ENCODE measurements at places on chromosomes 2 and 18.

DNA sequence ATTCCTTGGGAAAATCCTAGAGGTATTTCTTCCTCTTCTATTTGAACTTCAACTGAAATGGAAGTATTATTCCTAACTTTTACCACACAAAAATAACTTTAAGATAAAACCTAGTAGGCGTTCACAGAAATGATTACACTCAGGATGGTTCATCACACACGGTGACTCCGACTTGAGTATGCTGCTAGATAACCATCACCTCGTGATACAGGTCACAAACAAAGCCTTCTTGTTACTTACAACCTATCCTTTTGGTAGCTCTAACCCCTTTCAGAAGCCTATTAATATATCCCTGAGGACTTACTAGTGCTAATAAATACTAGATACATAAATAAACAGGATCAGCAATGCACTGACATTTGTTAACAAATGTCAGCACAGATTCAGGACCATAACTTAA lies 101.0 kb upstream of the DNER start:
- DNase-seq = no peak

DNA sequence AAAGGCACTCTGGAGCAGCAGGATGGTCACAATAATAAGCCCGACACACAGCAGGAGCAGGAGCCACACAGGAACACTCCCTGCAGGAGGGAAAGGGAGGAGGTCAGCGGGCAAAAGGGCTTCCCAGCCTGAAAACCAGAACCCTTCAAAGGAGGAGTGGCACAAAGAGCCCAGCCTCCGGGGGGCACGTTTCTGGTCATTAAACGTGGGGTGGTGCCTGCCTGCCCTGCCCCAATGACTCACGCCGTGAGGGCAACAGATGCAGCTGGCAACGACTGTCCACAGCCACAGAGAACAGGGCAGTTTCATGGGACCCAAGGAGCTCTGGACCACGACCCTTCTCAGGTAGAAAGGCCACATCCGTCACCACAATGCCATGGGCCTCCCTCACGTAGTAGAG lies 3.0 kb downstream of the PREB start:
- DNase-seq = no peak

- no peak for DNase-seq
Observed at GRCh38 chr18:24246143-24246542, 107.3 kb downstream of the CABYR start.

DNA sequence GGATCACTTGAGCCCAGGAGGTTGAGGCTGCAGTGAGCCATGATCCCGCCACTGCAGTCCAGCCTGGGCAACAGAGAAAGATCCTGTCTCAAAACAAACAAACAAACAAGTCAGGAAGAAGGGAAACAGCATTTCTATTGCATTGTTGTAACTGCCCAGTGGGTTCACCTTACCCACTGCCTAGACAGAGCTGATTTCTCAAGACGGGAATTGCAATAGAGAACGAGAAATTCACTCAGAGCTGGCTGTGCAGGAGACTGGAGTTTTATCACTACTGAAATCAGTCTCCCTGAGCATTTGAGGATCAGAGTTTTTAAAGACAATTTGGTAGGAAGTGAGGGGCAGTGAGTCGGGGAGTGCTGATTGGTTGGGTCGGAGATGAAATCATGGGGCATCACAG lies 24.2 kb upstream of the RTTN start:
- DNase-seq = no peak

- no peak for DNase-seq
Observed at GRCh38 chr2:191715471-191715870, 37.5 kb downstream of the NABP1 start.

GRCh38 chr18:26545335-26546123 lies 2.8 kb downstream of the KCTD1 start:
- DNase-seq = no peak

GRCh38 chr2:216119986-216120385 lies 10.8 kb downstream of the XRCC5 start:
- no peak for DNase-seq

GRCh38 chr2:100812116-100812515 lies 7.8 kb upstream of the NPAS2 start:
- DNase-seq = peak; percentile 14

- DNase-seq = no peak
Observed at GRCh38 chr18:42632801-42633200, 482.7 kb downstream of the RIT2 start.

DNA sequence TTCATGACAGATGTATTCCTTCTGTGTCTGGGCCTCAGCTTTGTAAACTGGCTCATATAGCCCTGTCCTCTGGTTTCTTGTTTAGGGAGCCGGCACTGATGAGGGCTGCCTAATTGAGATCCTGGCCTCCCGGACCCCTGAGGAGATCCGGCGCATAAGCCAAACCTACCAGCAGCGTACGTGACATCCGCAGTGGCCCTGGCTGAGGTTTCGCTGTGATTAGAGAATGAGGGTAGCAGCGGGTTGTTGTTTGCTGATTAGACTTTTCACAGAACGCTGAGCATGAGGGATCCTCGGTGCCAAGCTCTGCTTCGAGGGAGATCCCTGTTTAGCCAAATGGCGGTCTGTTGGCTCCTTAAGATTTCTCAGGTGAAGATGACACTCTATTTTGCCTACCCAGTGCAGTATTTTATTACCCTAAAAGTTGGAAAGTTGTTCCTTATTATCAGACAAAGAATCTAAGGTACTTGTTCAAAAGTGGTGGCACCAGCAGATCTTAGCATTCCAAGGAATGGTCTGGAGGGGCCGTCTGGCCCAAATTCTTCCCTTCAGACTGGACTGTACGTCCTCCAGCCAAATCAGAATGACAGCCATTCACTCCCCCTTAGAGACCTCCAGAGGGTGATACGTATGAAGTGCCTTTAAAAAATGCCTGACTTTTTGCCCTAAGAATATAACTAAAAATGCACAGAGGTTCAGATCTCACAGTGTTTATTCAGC lies 21.5 kb upstream of the GMCL1 start:
- DNase-seq = no peak

GRCh38 chr18:29780816-29781215 lies 1261.7 kb downstream of the DSC3 start:
- DNase-seq = no peak

GRCh38 chr18:47574966-47575365 lies 323.5 kb upstream of the SKOR2 start:
- no peak for DNase-seq

- no peak for DNase-seq
Observed at GRCh38 chr2:49755777-49756176, 601.5 kb upstream of the FSHR start.

DNA sequence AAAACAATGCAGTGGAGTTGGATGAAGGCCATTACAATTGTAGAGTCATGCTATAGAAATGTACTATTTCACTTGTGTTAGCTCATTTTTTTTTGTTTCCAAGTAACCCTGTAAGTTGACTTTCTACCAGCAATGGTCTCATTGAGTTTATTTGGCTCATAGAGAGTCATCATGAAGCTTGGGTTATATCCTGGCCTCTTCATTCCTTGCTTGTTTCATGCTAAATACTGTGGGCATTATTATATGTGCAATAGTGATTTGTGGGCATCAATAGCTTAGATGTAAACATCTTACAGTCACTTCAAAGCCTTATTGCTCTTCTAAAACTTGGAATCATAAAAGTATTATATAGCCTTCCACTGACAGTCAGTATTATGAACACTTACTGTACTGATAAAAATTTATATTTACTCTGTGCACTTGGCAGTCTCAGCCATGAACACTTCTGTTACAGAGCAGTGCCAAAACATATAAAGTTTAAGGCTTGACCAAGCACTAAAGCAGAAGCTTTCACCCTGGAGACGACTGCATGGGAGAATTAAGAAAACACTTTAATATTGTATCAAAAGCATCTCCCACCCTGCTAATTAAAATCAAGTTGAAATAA lies 751.2 kb downstream of the SATB2 start:
- DNase-seq = no peak

- no peak for DNase-seq
Observed at GRCh38 chr2:68203587-68203986, 45.9 kb downstream of the PNO1 start.

DNA sequence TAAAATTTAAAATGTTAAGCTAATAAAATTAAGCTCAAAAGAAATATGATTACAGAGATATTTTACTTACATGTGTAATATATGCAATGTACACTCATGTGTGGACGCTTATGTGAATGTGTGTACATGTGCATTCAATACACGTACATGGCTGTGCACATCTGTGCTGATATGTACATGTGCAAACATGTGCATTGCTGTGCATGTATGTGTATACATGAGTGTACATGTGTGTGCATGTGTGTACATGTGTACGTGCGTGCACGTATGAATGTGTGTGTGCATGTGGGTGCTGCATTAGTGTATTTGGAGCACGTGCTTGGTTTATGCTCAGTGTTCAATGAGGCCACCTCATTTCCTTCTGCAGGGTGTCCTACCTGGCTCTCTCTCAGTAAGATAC lies 88.2 kb upstream of the TMEM18 start:
- no peak for DNase-seq

DNA sequence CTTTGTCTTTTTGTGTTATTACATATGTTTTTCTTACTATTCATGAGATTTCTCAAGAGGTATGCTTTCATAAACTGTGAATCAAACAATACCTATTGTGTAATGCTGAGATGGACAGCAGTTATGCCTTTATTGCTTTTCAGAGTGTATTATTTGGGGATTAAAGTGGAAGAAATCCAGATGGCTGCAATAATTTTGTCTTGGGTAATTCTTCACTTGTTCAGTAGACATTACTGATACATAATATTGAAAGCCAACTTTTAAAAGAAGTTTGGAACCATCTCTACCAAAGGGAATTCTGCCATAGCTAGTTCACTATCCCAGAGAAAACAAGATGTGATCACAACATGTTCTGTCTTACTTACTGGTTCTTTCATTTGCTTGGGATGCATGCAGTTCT lies 253.4 kb upstream of the ZSWIM2 start:
- DNase-seq = no peak

GRCh38 chr2:69505710-69506109 lies 68.5 kb upstream of the NFU1 start:
- no peak for DNase-seq

GRCh38 chr18:67615876-67616275 lies 99.4 kb upstream of the DSEL start:
- no peak for DNase-seq

- DNase-seq = no peak
Observed at GRCh38 chr18:13379930-13380690, 161.6 kb downstream of the LDLRAD4 start.

DNA sequence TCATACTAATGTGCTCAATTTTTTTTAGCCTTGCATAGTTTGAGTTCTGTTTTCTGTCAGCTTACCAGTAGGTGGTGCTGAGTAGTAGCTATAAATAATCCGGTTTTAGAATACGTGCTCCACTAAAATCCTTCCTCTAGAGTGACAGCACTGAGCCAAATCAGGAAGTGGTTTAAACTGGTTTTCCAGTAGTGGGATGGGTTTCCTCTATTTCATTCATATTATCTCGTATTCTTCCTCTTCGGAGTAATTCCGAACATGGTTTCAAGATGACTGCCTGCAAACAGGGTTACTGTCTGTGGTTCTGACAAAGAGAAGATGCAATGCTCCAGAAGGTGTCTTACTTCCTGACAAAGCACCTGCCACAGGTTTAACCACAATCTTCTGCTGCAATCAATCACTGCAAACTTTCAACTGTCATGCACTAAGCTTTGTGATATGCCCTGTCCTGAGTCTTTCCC lies 496.9 kb upstream of the VRK2 start:
- no peak for DNase-seq

DNA sequence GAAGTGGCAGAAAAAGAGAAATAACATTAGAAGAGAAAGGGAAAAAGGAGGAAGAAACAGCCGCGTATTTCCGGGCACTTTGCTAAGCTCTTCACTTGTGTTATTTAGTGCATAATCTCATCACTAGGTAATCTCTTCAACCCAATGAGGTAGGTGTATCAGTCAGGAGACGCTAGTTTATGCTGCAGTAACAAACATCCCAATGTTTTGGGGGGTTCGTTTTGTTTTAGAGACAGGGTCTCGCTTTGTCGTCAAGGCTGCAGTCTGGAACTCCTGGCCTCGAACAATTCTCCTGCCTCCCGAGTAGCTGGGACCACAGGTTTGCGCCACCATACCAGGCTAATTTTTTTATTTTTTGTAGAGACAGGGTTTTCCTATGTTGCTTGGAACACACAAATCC lies 61.7 kb downstream of the ZFP36L2 start:
- DNase-seq = no peak

DNA sequence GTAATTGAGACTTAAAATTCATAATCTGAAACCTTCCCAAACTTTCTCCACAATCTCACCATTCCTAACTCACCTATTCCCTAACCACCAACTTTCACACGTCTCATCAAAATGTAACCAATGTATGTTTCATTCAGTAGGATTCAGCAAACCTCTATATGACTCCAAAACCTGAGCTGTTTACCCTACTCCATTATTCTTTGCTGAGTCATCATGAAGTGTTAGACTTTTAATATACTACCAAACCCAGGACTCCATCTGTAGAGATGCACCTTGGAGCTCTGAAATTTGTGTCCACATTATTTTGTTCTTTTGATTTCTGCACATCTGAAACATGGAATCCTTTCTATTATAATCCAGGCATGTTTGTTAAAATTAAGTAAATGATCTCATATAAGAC lies 727.0 kb upstream of the PIK3C3 start:
- DNase-seq = no peak

GRCh38 chr2:23380562-23381065 lies 4.4 kb upstream of the KLHL29 start:
- peak; percentile 53 for DNase-seq

DNA sequence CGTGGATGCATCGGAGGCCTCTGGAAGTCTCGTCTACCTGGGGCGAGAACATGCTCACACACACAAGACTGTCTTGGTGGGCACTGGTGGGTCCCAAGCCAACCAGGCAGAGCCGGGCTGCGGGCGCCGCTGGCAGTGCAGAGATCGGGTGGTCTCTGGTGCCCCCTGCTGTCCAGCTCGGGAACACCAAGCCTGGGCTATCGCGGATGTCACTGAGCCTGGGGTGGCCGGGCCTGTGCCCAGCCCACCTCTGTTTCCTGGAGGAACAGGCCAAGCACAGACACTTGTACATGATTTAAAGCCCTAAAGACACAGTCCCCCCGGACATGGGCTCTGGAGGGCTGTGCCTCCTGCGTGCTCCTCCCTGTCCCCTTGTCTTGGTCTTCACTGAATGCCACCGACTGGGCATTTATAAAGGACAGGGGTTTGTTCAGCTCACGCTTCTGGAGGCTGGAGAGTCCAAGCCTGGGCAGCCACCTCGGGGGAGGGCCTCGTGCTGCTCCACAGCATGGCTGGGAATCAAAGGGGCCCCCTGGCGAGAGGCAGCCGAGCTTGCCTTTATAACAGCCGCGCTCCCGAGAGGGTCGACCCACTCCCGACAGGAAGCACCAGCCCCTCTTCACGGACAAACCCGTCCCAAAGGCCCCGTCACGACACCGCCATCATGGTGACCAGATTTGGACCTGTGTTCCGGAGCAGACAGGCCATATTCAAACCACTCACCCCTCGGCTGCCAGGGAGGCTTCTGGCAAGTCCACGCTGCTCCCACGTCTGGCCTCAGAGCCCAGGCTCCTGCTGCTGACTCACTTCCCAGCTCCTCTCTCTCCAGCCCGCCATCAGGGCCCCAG lies 3.6 kb upstream of the OTOS start:
- DNase-seq = peak; percentile 71

DNA sequence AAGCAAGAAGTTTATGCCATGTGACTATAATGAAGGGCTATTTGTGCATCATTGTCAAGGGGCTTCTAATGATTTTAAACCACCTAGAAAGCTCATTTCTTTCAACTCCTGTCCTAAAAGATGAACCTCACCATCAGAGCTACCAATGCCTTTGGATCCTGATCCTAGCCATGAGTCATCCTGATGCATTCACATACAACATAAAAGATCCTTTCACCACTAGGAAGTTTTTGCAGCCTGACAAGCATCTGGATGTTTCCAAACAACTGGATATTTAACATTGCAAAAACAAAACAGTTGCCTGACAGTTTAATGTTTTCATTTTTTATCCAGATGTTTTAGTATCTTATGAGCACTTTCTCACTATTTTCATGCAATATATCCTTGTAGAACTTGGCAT lies 425.3 kb downstream of the MBD2 start:
- no peak for DNase-seq

Measured in CD4-positive, alpha-beta T cell treated with Interleukin-4 for 1 hour (primary cell).